ENCODE measurements at places on chromosomes 1 and 21. TPM values are rescaled to one million over a fixed set of nuclear protein-coding genes. Genes with fewer than 3 reads are reported as not detected.

DNA sequence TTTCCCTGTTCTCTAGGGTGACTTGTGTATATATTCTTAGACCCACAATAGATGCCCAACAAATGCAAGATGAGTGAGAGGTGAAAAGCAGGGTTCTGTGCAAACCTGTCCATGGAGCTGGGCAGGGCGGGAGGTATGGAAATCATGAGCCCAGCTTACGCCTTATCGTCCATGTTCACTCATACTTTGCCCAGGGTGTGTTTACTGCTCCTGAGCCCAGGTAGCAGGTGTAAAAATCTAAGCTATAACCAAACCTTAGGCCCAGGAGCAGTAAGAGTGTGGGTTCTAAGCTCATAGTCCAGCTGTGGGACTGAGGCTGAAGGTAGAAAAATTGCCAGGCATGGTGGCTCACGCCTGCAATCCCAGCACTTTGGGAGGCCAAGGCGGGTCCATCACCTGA is 48.1 kb downstream of the CACNA1E start:
- no peak for DNase-seq

GRCh38 chr1:157274698-157275534 is 136.7 kb upstream of the ETV3 start:
- no peak for DNase-seq

The TNNT2 gene
- total RNA-seq, result not detected

The CLDN17 gene
- total RNA-seq, result not detected

GRCh38 chr1:87206044-87206831 is 122.4 kb upstream of the LMO4 start:
- DNase-seq, result no peak

- no peak for DNase-seq
Measured at GRCh38 chr1:22370190-22370498, 81.5 kb upstream of the ZBTB40 start.

- peak; percentile 83 for DNase-seq
Measured at GRCh38 chr1:923131-923990, at the start of gene SAMD11. Gene SAMD11 (plus strand): TSS chr1:923923. CDS start chr1:924432, 509 bp downstream.

DNA sequence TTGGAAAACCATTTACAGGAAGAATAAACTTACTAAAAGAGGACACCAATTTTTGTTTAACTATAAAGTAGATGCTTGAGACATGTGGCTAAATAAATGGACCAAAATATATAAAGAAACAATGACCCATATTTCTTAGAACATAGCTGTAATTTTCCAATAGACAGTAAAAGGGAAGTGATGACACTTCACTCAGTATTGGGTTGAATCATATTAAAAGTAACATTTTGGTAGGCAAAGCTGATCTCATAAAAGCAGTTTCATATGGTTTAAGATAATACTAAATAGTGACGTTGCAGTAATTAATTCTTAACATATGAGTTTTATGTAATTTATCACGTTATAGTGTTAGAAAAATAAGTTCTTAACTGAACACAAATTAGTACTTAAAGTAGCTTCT is 308.9 kb upstream of the RUNX1 start:
- DNase-seq, result no peak

- peak; percentile 94 for DNase-seq
Measured at GRCh38 chr1:229693129-229693900, 67.3 kb downstream of the URB2 start.
